ENCODE measurements at places on chromosomes 3 and 15.

DNA sequence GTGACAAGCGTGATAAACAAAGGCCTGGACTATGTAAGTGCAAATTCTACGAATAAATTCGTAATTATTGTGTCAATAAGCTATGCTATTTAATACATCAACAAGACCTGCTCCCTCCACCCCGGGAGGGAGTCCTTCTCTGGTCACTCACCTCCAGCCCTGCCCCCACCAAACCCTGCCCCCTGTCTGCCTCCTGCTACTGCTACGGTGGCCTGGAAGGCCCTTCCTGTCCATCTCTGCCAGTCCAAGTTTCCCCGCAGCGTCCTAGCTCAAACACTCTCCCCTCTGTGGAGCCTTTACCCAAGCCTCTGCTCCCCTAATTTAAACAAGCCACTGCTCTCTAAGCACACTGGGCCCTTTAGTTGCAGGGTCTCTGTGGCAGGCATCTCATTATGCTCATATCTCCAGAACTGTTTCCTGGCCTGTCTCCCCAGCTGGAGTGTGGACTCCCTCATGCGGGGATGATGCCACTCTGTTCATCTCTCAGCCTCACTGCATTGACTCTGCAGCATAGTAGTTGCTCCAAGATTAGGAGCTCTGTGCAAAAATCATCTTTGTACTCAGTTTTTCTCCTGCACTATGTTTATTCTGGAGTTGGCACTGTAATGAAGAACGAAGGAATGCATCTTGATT is 241.2 kb downstream of the NTRK3 start:
- DNase-seq = no peak

GRCh38 chr15:99073008-99073717 is 31.7 kb upstream of the SYNM start:
- no peak for DNase-seq

DNA sequence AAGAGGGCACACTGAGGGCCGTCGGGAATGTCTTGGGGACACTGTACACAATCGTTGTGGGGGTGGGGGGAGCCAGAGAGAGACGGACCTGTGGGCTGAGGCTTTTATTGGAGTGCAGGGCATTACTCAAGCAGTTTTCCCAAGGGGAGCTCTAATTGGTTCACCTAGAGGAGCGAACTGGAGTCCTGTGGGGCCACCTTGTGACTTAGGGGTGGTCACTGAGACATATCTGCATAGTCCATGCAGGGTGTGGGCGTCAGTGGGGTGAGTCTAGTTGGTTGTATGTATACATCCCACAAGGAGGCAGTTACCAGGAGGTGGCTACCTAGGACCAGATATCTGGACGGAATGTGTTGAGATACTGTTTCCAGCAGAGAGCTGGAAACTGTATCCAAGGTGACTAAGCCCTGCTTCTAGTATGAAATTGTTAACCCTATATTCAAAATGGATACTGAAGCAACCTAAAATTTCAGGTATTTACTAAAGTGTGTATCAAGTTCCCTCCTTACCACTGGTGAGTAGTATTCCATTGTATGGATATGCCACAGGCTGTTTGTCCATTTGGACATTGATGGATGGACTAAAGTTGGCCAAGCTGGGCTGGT is 2.6 kb upstream of the PIGZ start:
- no peak for DNase-seq

- no peak for DNase-seq
These were observed 28.9 kb downstream of the RARB start for GRCh38 chr3:25456723-25457670.

- DNase-seq = no peak
These were observed 960.1 kb downstream of the FHIT start for GRCh38 chr3:60291115-60291514.

GRCh38 chr3:178126686-178127085 is 409.6 kb upstream of the KCNMB2 start:
- no peak for DNase-seq

DNA sequence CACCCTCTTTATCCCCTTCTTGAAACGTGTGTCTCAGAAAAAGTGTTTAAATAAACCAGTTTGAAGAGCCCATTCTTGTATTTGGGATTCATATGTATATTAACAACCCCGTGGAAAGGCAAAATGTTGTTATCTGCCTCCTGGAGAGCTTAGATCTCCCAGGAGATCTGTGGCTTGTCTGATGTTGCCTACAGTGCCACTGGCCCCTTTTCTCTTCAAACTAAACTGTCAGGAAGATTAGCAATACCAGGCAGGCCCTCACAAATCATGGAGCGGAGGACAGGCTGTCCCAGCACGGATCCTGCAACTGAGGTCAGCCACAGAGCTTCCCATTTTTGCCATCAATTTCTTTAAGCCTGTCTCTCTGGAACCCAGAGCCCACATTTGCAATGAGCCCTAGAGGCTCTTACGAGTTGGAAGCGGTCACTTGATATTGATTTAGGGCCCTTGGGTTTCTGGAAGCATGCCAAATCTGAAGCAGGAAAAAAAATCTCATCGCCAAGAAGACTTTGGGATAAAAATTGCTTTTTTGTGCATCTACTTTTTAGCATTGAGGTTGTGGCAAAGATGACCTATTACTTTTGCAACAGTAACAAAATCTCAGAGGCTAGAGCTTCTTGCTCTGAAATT is 234.1 kb downstream of the OPA1 start:
- DNase-seq = no peak

- no peak for DNase-seq
These were observed 605.9 kb downstream of the ROBO1 start for GRCh38 chr3:79161941-79162340.

GRCh38 chr3:158802409-158803268 is 785 bp downstream of the MFSD1 start:
- peak; percentile 3 for DNase-seq

- DNase-seq = no peak
These were observed 303.3 kb upstream of the ATP10A start for GRCh38 chr15:26166429-26166828.

DNA sequence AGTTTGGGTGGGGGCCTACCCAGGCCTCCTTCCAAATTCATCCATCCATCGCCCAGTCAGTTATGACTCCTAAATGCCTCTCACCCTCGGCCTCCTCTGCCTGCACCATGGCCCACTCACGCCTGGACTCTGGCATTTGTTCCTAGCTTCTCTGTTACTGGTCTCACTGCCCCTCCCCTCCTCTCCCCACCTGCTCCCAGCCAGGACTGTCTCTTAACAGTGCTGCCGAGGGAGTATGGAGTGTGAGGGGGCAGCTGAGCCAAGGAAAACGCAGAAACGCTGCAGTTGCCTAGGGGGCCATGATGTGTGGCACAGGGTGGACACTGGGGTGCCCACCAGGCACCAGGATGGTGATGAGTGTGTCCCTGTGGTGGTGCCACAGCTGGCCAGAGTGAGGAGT is 3.1 kb downstream of the RCCD1 start:
- DNase-seq = no peak

DNA sequence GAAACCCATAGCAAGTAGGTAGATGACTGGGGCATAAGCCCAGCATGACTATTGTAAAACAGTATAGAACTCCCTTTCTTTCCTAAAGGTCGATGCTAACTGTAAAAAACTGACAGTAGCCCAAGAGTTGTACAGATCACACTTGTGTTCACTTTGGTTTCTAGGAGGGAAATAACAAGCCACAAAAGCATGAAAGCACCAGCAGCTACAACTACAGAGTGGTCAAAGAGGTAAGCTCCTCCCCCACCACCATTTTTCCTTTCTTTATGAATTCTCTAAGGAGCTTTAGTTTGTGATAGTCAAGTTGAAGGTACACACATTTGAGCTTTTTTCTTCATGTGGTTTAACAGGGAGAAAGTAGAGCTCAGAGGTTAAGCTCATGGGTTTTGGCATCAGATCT is 191.0 kb downstream of the ITPR1 start:
- no peak for DNase-seq

DNA sequence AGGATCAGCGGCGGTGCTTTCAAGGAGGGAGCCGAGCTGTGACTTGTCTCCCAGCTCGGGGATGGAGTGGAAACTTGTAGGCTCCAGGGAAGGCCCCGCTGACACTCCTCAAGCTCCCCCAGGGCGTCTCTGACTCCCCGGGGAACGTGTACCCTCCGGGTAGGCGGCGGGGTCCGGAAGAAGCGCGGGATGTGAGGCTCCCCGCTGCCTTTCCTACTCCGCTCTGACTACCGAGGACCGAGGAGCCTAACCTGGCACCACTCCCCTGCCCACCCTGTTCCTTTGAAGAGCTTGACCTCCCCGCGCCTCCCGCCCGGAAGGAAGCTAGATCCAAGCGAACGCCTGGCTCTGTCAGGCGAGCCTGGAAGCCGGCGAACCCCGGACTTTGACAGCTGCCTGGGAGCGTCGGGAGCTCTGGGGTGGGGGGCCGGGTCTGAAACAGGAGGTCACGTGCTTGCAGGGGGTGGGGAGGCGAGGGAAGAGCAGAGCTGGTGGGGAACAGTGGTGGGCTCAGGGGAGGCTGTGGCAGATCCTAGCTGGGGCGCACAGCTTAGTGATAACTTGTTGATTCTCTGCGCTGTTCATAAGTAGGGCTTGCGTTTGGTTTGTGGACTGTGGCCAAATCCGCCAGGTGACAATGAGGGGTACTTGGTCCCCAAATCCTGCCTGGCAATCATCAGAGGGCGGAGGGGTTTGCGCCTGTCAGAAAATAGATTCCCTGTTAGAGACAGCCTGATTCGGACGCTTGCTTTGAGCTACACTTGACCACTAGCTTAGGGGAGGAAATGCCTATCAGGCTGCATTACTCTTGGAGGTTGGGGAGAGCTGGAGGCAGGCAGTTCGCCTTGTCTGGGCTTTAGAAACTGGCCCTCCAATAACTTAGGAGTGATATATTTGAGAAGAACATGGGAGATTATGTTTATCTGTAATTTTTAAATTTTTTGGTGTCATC is 1.2 kb downstream of the CLSTN2 start:
- DNase-seq = no peak

GRCh38 chr3:11099306-11099705 is 55.0 kb upstream of the HRH1 start:
- DNase-seq = no peak

- no peak for DNase-seq
These were observed 290.9 kb upstream of the GPR149 start for GRCh38 chr3:154720921-154721320.

GRCh38 chr3:192980632-192981031 is 63.0 kb upstream of the MB21D2 start:
- no peak for DNase-seq

- peak; percentile 65 for DNase-seq
These were observed at the start of gene CD96 for GRCh38 chr3:111541911-111542483. TSS of gene CD96 (plus strand) at chr3:111542197. CDS start at chr3:111542249, 52 bp downstream.

DNA sequence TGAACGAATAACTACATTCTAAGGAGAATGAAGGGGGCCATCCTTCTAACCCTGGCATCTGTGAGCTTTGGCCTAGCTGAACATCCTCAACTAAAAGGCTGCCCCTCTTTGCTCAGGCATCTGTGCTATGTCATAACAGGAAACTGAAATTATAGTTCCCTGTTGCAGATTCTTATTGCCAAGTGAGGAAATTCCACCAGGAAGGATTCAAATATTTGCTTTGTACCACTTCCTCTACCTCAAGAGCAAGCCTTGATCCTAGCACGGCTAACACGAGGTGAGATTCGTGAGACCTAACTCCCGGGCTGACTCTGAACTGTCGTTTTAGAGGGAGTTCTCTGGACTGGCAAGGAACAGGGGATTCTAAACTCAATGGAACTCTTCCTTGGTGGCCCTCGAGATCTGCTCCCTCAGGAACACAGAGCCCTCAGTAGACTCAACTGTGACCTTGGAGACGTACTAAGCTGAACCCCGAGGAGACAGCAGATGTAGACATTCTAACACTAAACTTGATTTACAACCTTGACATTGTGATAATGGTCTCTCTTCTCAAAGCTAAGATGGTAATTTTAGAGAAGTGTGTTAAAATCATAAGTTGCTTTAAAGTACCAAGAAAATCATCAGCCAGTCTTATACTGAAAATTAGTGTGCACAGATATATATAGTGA is 4.2 kb downstream of the SPG21 start:
- no peak for DNase-seq

DNA sequence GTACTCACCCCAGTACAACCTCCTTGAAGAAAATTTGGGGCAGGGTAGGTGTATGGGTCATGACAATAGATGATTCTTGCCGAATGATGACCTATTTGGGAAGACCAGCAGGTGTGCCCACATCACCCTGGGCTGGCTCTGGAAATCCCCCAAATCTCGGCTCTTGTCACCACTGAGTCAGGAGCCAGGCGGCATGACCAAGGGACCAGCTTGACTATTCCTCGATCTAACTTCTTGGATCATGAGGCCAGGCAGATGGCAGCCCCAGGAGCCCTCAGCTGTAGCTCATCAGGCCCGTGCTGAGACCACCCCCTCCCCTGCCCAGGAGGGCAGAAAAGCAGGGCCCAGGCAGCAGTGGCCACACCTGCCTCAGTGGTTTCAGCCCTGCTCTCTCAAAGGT is 9.2 kb upstream of the MUC4 start:
- DNase-seq = no peak

- DNase-seq = no peak
These were observed 184.3 kb downstream of the UBE2E2 start for GRCh38 chr3:23387286-23387918.

- DNase-seq = no peak
These were observed 27.2 kb upstream of the STT3B start for GRCh38 chr3:31505371-31506048.

DNA sequence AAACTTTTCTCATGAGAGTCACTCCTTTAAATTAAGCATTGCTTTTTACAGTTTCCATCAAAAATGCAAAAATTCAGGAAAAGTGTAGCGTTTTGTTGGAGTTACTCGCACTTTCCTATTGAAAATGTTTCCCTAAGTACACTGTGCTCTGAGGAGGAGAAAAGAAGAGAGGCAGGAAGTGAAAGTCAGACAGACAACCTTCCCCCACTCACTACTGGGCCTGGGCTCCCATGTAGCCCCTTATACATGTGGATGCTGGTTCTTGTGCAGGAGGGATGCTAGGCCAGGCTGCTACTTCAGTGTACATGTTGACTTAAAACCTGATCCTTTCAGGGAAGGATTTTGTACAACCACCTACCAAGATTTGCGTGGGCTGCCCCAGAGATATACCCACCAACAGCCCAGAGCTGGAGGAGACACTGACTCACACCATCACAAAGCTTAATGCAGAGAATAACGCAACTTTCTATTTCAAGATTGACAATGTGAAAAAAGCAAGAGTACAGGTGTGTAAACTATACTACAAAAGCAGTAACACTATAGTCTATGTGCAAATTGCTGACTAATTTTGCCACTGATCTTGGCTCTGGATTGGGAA is 15.1 kb downstream of the KNG1 start:
- no peak for DNase-seq

DNA sequence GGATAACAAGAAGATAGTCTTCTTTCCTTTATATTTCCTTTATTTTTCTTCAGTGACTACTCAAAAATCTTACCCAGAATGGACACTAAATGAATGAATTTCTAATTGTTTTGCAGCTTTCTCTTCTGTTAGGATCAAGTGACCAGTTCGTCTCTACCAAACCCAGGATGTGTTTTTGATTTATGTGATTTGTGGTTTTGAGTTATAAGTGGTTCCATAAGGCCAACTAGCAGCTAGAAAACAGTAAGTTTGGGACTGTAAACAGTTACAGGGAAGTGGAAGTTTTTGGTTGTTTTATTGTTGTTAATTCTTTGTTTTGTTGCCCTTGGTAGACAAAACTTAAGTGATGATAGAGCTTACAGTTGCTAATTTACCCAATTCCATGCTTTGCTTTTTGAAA is 456.5 kb downstream of the IL5RA start:
- DNase-seq = no peak

- DNase-seq = no peak
These were observed 28.6 kb downstream of the KCNAB1 start for GRCh38 chr3:156148946-156149381.

GRCh38 chr3:139447486-139447885 is 28.8 kb downstream of the RBP2 start:
- no peak for DNase-seq
